Stimulated activated CD4-positive, alpha-beta T cell treated with anti-CD3 and anti-CD28 coated beads, Interleukin-1b, Interleukin-23, amount 100 ng/mL, for 1 hour (primary cell): ENCODE measurements at places on chromosomes 4 and X.

- DNase-seq: no peak
Measured at GRCh38 chr4:34636623-34637022, 1607.7 kb downstream of the ARAP2 start.

DNA sequence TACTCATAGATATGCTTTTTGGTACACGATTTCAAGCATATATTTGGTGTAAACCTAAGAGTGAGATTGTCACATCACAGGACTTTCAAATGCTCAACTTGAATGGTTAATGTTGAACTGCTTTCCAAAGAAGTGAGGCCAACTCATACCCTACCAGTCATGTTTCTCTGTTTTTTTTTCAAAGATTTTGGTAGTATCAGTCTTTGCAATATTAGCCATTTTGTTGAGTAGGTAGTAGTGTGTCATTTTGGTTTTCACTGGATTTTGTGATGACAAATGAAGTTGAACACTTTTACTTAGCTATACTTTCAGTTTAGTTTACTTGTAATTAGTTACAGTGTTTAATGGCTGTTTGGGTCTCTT, 12.5 kb upstream of the HS3ST1 start:
- DNase-seq: no peak

- no peak for DNase-seq
Measured at GRCh38 chrX:80223982-80224579, 196.2 kb upstream of the TENT5D start.

- no peak for DNase-seq
Measured at GRCh38 chr4:137993232-137993631, 248.9 kb downstream of the SLC7A11 start.

DNA sequence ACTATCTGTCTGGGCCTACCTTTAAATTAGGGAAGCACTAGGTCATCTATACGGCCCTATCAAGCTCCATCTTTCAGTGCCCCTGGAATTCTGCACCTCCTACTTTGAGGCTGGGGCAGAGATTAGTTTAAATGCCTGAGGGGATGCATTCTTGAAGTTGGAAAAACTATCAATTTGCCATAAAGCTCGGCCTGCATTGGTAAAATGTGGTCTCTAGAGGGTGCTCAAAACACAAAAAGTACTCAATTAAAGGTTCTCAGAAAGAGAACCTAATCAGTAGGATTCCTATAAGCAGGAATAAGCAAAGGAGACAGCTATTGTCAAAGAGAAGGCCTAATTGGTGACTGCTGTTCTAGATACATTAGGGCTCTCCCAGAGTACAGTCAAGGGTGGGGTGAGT, 111.7 kb downstream of the AMER1 start:
- DNase-seq: no peak

DNA sequence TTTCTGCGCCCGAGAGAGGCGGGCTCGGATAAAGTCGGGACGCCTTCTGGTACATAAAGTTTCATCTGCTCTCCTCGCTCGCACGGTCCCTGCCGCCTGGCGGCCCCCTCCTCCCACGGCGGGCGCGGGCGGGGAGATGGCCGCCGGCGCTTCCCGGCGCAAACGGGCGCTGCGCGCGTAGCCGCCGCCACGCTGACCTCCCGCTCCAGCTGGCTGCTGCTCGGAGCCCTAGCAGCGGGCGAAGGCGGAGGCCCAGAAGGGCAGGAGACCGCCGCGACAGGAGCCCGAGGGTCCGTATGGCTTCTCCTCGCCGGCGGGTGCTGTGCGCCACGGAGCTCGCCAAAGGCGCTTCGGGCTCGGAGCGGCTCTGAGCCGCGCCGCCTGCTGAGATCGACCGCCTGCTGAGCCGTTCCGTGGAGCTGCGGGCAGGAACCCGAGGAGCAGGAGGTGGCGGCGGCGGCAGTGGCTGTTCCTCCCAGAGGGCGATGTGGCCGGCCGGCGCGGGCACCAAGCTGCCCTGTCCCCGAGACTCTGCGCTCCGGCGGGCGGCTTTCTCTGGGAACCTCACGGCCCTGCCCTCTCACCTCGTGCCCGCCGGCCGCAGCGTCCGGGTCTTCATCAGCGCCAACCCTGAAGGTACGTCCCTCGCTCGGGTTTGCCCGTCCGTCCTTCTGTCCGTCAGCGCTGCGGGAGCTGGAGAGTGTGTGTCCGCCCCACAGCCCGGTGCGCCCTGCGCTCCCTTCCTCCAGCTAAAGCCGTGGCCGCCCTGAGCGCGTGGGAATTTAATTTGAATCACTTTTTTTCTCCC, at the start of gene NWD2:
NWD2 (plus strand) TSS at position 161 of the 808 bp plus-strand sequence; CDS start at position 486, 325 bp downstream.
- no peak for DNase-seq

GRCh38 chr4:1598206-1599025, 85.7 kb downstream of the FAM53A start:
- DNase-seq: no peak

- DNase-seq: no peak
Measured at GRCh38 chrX:41868392-41868977, 54.9 kb downstream of the CASK start.

GRCh38 chrX:11420851-11421250, 127.6 kb downstream of the AMELX start:
- DNase-seq: no peak

DNA sequence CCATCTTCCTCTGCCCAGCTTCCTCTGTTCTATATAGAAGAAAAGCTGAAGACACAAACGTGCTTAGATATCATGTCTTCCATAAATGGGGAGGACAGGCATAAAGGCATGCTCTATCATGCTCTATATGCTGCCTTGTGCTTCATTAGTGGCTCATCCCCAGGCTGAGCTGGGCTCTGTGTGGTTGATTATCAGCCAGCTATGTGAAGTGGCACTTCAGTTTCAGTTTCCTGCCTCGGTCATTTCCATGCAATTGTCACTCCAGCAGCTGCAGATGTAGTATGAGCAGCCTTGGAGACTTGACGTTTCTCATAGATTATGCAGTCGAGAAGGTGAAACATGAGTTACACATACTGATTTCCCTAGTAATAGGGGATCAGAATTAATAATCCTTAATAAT, 106.2 kb downstream of the SYTL5 start:
- DNase-seq: no peak

- DNase-seq: no peak
Measured at GRCh38 chr4:114527637-114528036, 71.0 kb upstream of the UGT8 start.

DNA sequence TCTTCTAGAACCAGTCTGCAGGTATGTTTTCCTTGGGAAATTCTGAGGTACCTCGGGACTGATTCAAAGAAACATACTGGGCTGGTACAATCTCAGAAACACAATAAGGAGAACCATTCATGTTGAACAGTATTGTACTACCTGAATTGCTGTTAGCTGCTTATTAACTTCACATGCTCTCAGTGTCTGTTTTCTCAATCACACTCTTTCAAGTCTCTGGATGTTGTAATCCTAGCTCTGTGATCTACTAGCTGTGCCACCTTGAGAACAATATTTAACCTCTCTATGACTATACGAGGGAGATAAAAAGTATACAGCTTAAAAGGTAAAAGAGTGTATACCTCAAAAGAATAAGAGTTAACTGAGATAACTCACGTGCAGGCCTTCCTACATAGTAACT, 10.3 kb downstream of the CCDC158 start:
- no peak for DNase-seq

GRCh38 chr4:79390890-79391289, 17.1 kb downstream of the GK2 start:
- DNase-seq: no peak

DNA sequence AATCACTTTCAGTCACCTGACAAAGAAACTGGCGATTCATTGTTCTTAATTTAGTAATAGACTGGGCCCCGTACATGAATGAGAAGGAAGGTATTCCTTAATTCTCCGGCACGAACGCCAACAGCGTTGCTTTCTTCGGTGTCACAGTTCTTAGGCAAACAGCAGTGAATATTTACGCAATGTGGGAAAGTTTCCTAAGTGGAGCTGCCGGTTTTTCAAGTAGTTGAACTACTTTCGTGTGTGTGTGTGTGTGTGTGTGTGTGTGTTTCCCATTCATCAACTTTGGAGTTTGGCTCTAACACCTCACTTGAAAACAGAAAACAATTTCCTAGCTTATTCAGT, 651 bp downstream of the NXT2 start:
- DNase-seq: no peak

GRCh38 chr4:137946453-137947174, 295.5 kb downstream of the SLC7A11 start:
- no peak for DNase-seq

GRCh38 chrX:153578200-153578835, 20.6 kb downstream of the CCNQ start:
- no peak for DNase-seq

DNA sequence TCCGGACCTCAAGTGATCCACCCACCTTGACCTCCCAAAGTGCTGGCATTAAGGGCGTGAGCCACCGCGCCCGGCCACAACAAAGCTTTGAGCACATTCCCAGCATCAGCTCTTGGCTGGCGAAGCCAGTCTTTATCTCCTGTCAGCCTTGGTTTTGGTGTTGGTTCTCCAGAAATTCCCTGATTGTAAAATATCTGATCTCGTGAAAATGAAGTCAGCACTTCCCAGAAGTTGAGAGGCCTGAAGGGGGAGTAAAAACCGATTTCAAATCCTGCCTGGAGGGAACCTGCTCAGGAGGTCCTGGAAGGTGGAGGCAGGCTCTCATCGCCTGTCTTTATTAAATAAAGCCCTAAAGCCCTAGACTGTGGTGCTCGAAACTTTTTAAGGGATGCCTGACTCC, 33.6 kb downstream of the PTTG2 start:
- DNase-seq: no peak

GRCh38 chrX:132836471-132836870, 122.0 kb downstream of the HS6ST2 start:
- no peak for DNase-seq

DNA sequence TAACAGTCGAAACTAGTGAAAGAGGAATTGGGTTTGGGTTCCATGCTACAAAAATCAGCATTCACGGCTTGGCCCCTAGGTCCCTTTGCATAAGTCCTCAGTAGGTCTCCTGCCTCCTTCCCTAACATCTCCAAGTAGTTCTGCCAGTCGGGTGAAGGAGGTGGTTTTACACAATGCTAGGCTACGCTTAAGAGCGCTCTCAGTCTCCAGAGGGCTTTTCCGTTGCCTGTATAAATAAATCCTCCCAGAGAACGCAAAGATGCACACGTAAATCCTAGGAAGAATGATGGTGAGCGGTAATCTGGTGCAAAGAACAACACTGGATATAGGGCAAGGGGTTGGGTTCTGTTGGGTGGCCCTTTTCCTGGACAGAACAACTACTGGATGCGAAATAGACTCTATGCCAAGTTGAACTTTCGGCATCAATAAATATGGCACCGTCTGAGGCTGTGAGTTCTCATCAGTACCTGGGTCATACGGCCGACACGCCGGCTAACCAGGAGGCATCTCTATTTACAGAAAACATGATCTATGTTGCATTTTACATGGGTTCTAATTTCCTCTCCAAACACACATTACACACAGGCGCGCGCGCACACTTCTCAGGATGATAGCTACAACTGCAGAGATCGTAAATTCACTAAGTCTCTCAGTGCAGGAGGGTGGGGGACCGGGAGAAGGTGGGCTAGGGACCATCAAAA, 1.3 kb downstream of the CAMK2D start:
- peak; percentile 6 for DNase-seq

- DNase-seq: no peak
Measured at GRCh38 chr4:127149086-127149485, 483.7 kb upstream of the INTU start.

DNA sequence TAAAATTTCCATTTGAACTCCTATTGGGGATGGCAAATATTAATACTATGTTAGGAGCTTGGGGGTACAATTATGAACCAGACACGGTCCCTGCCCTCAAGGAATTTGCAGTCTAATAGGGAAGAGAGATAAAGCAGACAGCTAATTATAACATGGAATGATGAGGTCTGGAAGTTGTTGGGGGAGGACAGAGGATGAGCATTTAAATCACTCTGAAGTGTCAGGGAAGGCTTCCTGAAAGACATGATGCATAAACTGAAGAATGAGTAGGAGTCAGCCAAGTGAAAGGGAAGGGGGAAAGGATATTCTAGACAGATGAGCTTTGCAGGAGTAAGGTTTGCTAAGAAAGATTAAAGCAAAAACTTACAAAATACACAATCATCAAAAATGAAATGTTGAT, 15.9 kb downstream of the PLAC1 start:
- DNase-seq: no peak

GRCh38 chrX:153848325-153848724, 18.0 kb upstream of the PDZD4 start:
- DNase-seq: no peak

- no peak for DNase-seq
Measured at GRCh38 chr4:55378617-55379467, 16.9 kb upstream of the TMEM165 start.

DNA sequence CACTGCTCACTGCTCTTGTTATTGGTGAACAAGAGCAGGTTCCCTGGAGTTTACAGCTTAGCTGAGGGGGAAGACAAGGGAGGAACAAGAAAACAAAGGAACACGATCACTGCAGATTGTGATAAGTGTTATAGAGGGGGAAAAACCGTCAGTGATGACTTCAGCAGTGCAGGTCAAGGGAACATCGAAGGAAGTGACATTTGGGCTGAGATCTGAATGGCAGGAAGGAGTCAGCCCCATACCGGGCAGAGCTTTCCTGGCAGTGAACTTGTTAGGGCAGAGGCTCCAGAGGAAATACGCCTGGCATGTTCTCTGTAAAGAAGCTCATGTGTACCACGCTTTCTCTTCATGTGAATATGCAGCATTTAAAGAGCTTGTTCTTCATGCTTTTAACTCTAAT, 78.1 kb downstream of the LDB2 start:
- DNase-seq: no peak

GRCh38 chr4:126686491-126686890, 946.3 kb upstream of the INTU start:
- no peak for DNase-seq

DNA sequence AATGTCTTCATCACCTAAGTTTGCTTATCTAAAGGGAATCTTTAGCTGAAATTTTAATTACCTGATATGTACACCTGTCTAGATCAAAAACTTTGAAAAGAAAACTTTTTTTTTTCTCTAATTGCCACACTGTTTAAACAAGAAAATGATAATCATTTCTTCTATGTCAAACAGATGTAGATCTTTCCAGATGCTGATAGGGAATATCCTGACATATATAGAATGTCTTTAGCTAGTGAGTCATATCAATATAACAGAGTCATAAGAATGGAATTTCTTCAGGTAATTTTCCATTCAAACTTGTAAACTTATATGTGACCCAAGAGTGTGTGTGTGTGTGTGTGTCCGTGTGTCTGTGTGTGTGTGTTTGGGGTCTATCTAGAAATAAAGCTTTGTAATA, 271.9 kb downstream of the GPM6A start:
- DNase-seq: no peak

DNA sequence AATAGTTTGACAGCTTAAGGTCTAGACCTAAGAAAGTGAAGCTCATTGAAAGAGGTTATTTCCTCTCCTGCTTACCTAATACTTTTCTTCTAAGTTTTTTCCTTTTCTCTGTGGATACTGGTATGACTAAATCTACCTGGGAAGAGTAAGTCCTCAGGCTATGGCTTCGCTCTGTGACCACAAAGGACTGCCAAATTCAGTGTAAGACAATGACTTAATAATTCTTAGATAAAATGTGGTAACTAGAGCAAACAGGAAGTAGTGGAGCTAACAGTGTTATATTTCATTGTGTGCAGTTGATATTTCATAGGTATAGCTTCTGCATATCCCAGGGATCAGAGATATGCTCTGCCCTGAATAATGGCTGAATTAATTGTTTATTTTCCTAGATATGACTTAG, 418.9 kb downstream of the CCSER1 start:
- DNase-seq: no peak

GRCh38 chr4:26084414-26084813, 170.4 kb downstream of the SMIM20 start:
- no peak for DNase-seq

GRCh38 chr4:101458914-101459313, 111.6 kb upstream of the PPP3CA start:
- no peak for DNase-seq

GRCh38 chrX:138859421-138859820, 147.9 kb upstream of the FGF13 start:
- DNase-seq: no peak
